ENCODE measurements at places on chromosomes 1 and 21.

GRCh38 chr1:106517224-106517623 lies 539.2 kb upstream of the PRMT6 start:
- DNase-seq = no peak

GRCh38 chr1:156599811-156600210 lies 1.5 kb downstream of the GPATCH4 start:
- no peak for DNase-seq

DNA sequence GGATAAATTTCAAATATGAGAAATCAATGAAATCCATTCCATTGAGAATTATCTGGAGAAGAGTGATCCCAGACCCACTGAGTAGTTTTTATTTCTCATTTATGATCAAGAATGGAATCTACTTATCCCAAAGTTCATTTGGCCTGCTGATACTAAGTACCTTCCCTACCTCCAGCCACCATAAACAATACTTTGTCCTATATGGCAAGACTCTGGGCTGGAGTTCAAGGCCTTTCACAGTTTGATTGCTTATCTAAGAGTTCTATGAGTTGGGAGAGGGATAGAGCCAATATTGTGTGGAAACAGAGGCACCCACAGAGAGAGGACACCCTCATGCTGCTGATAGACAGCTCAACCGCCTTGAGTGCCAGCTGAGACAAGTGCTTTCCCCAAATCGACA lies 5.1 kb downstream of the PDZK1 start:
- DNase-seq = no peak

GRCh38 chr1:149966405-149966804 lies 29.7 kb upstream of the MTMR11 start:
- DNase-seq = no peak

DNA sequence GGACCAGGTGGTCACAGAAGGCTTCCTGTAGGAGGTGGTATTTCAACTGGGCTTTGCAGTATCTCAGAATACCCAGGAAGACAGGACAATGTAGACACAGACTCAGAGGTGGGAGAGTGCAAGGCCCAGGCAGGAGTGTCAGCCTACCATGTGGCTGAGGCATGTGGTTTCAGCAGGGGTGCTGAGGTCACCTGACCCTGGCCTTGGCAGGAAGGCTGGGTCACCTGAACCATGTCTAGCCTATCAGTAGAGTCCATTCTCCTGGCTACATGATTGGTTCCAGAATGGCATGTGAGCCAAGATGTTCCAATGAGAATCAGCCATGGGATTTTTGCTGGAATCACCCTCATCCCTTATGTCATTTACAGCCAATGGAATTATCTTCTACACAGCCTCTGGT lies 169.4 kb downstream of the ACTL8 start:
- no peak for DNase-seq

All from esophagus squamous epithelium (tissue), 5 donors.